GM19239 (cell line): ENCODE measurements at places on chromosomes 6 and 20.

DNA sequence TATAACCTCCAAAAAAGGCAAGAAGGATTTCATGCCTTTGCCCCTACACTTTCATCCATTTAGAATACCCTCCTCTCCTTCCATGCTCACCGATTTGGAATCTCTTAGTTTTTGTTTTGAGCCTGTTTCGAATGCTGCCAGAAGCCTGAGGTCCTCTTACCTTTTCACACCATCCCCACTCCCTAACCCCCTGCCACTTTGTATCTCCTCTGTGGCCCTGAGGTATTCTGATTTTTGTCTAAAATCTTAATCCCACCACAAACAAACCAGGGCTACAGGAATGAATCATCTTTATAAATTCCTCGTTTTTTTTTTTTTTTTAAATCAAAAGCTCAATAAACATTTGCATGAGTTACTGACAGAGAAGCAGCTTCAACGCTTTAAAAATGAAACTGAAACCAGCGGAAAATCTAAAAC is 1.6 kb upstream of the RPS12 start:
- no peak for DNase-seq

- DNase-seq, result no peak
Measured at GRCh38 chr20:35502352-35502751, 27.1 kb downstream of the C20orf173 start.

- no peak for DNase-seq
Measured at GRCh38 chr6:23305325-23305943, 736.1 kb downstream of the HDGFL1 start.

GRCh38 chr20:52086878-52087277 is 104.7 kb downstream of the ZFP64 start:
- DNase-seq, result no peak

DNA sequence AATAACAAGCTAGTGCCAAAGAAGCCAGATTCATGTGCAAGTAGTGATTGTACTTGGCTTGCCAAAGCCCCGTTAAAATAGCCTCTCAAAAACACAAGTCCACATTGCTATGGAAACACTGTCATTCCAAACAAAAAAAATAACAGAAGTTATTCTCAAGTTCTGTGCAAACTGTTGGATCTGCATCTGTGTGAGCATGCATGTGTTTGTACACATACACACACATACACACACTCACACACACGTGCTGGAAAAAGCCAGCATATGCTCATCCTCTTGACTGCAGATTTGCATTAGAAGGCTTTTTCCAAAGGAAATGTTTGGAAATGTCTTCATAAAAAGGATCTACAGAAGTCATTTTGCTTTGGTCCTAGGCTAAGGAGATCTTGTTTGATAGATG is 13.4 kb upstream of the CBLN4 start:
- no peak for DNase-seq

DNA sequence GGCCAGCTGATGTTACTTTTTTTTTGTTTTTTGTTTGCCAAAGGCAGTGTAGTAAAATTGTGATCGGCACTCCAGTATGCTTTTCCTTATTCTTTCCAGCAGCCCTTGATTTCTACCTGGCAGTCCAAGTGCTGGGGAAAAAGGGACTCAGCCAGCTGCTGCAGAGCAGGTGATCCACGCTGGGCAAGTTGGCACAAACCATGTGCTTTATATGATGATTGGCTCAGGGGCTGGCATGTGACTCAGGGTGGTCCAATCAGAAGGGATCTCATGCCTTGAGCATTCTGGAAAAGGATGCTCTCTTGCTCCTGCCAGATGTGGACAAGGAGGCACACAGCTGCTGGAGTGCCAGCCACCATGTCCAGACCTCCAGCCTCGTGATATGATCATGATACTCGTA is 54.5 kb downstream of the SULF2 start:
- no peak for DNase-seq

DNA sequence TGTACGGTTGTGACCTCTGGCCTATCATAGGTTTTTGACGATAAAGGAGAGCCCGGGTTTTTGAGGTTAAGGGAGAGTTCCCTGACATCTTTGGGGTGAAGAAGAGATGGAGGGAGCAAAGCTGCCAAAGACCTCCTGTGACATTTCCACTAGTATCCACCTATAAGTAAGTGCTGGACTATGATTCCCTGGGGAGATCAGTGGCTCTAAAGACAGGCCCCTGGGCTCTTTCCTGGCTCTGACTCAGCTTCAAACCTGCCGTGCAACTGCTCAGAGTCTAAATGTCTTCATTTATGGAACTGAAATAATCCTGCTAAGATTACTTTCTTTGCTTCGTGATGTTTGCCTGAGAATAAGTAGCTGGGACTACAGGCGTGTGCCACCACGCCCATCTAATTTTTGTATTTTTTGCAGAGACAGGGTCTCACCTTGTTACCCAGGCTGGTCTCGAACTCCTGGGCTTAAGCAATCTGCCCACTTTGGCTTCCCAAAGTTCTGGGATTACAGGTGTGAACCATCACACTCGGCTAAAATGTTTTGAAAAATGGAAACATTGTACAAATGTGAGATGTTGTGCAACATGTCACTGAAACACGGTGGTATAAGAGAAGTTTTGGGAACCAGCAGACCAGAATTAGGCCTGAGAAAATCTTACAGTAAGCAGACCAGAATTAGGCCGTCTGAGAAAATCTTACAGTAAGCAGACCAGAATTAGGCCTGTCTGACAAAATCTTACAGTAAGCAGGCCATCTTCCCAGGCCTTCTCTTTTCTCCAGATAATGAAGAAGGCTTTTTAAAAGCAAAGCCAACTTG is 1.1 kb upstream of the PAQR8 start:
- no peak for DNase-seq

GRCh38 chr6:6405997-6406714 is 85.7 kb upstream of the F13A1 start:
- DNase-seq, result no peak

- DNase-seq, result no peak
Measured at GRCh38 chr20:41171736-41172295, 34.5 kb downstream of the PLCG1 start.

DNA sequence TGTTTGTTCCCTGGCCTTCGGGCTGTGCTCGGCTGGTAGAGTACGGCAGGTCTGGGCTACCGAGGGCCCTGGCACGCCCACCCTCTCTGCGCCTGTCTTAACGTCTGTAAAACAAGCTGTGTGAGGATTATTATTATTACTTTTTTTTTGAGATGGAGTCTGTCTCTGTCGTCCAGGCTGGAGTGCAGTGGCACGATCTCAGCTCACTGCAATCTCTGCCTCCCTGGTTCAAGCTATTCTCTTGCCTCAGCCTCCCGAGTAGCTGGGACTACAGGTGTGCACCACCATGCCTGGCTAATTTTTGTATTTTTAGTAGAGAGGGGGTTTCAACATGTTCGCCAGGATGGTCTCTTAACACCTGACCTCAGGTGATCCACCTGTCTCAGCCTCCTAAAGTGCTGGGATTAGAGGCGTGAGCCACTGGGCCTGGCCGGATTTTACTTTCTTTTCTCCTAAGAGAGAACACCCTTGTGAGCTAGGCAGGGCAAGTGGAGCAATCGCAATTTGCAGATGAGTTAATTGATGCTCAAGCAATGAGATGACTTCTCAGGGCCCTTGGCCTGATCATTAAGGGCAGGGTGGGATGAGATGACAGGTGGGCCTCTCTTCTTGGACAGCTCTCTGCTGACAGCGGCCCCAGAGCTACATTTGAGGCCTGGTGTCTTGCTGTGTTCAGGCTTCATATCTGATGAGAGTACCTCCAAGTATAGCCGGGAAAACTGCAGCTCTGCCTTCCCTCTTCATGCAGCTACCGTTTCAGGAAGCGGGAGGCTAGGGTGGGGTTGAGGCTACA is 859 bp upstream of the SMIM29 start:
- DNase-seq, result no peak

DNA sequence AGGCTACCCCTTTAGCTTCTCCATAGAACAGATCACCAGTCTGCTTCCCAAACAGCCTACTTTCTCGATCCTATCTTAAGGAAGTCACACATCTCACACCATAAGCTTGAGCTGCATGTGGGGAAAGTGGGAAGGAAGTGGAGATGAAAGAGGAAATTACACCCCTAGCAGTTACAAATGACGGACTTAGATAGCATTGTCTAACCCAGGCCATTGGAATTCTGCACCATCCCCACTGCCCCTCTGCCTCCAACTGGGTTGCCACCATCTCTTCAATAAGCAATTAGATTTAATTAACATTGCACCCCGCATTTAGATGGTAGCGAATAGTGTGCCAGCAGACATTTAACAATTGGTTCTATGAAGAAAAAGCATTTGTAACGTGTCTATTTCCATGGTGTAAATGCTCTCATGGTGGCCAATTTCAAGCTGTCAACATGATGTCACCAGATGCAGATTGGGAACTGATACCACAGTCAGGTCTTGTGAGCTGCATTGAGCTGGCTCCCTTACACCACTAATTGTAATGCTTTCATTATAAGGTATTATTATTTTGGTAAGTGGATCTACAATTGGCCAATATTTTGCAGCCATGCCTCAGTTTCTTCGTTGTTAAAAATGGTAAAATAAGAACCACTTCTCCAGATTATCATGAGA is 124.7 kb downstream of the CD24 start:
- no peak for DNase-seq

- no peak for DNase-seq
Measured at GRCh38 chr20:59933296-59933848, at the start of gene SYCP2. Gene SYCP2 (minus strand): TSS chr20:59933637. CDS start chr20:59922413, 11,224 bp downstream.

DNA sequence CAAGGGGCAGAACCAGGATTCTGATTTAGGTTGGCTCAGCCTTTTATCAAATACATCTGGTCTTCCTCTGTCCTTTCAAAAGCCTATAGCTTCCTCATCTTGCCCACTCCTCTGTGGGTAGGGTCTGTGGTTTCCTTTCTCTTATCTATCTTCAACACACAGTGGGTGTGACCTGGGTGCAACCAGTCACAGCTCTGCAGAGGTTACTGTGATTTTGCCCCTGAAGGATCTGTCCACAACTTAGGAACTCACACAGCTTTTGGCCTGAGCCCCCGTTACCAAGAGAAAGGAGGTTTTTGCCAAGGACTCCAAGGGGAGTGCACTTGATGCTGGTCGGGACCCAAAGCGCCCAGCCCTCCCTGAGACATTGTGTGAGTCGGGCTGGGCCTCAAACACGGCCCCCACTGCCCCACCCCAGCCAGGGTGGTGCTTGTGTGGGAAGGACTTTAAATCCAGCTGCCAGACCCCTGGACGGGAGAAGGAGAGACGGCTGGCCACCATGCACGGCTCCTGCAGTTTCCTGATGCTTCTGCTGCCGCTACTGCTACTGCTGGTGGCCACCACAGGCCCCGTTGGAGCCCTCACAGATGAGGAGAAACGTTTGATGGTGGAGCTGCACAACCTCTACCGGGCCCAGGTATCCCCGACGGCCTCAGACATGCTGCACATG is at the start of gene PI16:
PI16 (plus strand) TSS at position 477 of the 670 bp plus-strand sequence; CDS start at position 500, 23 bp downstream.
- no peak for DNase-seq

GRCh38 chr6:109852713-109853112 is 125.4 kb upstream of the GPR6 start:
- DNase-seq, result no peak

DNA sequence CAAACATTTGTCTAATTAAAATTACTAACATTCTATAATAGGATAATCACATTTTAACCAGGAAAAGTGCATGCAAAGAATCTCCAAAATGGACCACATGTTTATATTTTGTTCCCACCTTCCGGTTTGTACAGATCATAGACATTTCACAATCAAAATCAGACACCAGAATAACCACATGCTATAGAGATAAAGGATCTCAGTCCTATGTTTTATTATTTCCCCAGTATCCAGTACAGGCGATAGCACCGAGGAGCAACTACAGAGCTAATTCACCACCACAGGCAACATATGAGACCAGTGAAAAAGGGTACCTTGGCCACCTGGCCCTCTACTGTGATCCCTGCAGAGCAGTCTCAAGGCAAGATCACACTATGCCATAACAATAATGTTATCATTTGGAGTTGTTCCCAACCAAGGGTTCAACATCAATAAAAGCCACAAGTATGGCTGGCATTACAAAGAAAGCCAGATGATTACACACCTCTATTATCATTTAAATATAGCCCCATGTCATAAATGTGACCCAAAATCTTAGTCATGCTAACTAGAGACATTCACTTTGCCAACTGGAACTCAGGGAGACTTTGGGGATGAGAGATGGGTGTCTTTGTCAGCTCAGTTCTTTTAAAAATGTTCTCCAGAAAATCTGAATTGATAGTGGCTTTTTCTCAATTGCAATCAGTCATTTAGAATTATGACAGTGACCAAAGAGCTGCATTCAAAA is 46.7 kb downstream of the RALGAPA2 start:
- DNase-seq, result no peak

DNA sequence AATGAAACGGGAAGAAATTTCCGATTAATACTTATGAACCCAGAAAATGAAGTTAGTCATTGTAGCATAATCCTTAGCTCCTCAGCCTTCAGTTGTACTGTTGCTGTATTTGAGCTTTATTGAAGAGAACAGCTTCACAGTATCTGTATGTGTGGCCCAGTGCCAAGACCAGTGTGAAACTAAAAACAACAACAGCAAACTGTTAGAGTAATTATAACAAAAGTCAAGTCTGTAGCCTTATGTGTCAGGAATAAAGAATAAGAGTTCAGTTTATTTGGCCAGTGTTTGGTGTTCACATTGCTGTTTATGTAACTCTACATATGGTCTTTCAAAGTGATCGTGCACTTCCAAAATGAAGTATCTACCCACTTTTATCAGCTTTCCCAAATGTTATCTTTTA is 70.9 kb downstream of the ARID1B start:
- DNase-seq, result no peak

DNA sequence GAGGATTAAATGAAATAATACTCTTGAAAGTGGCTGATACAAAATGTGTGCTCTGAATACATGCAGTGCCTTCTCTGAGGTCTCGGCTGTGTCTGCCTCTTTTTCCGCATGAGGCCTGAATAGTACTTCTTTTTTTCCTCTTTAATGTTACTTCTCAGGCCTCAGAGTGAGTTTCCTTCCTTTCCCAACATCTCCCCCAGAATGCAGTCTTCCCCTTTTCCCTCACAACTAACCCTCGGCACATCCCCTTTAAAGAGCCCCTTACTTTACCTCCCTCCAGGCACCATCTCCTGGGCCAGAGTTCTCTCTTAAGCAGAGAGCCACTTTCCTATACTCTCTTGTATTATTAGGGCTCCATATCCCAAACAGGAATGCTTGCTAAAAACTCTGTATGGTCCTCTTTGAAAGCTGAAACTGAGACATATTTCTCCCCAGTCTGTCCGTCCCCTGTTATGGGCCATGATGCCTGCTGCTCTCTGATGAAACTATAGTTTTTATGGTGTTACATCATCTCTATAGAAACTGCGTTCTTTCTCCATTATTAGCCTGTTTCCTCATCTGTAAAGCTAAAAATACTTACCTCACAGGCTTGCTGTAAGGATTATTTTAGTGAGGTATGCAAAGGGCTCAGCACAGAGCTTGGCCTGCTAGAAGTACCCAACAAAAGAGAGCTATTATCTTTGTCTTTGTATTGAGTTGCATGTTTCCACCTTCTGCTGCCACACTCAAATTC is 2.3 kb downstream of the PLAGL2 start:
- DNase-seq, result no peak

DNA sequence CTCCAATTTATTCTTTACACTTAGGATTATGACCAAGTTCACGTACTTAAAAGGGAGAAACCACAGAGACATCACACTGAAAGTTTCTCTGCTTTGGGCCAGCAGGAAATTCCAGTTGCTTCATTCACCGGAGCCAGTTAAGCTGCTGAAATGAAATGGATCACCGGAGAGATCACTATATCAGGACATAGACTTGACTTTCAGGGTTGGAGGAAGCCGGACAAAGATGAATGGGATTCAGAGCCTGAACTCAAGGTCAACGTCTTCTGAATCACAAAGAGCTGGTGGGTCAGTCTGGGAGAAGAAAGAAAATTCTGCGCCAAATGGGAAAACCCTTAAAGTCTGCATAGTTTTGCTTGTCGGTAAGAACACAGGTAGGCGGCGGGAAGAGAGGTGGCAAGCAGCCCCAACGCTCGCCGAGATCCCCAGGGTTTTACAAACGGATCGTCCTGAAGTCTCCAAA is 81.9 kb upstream of the CCDC28A start:
- no peak for DNase-seq

GRCh38 chr6:14767226-14767625 is 478.6 kb upstream of the JARID2 start:
- no peak for DNase-seq
